ENCODE measurements at places on chromosomes 1 and 21.

DNA sequence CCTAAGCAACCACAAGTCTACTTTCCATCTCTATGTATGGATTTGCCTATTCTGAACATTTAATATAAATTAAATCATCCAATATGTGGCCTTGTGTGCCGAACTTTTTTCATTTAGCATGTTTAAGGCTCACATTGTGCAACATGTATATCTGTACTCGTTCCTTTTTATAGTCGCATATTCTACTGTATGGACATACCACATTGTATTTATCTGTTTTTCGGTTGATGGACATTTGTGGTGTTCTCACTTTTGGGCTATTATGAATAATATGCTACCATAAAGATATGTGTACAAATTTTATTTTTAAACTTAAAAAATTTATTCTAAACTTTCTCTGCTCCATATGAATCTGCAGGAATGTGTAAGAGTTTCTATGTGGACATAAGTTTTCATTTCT lies 13.0 kb downstream of the ZYG11A start:
- no peak for DNase-seq

DNA sequence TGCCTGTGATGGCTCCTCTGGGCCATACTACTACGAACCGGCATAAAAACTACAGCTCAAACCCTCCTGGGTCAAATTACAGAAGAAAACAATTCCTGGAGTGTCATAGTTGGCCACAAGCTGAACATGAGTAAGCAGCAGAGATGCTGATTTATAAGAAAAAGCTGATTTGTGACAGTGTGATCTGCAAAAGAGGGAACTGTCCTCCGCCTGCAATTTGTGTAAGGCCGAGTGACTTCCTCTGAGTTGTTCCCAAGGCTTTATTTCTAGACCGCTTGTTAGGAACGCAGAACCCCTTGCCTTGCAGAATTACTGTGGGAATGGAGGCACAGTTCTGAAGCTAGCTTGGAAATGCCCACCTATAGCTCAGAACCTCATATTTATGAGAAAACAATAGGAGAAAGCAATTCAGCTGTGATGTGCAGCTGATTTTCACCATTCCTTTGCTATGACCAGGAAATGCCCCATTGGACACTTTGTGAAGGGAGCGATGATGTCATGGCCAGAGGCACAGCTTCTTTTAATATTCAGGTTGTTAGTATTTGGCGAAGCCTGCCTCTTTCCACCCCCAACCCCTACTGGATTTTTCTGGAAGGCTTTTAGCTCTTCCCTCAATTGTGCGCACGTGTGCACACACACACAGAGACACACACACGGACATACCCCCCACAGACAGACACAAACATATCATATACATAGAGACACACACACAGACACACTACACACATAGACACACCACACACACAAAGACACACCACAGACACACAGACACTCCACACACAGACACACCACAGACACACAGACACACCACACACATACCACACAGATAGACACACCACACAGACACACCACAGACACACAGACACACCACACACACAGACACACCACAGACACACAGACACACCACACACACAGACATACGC lies 47.6 kb downstream of the IER5 start:
- DNase-seq = no peak

- DNase-seq = no peak
Observed at GRCh38 chr1:54795356-54795665, 5.8 kb downstream of the TTC22 start.

DNA sequence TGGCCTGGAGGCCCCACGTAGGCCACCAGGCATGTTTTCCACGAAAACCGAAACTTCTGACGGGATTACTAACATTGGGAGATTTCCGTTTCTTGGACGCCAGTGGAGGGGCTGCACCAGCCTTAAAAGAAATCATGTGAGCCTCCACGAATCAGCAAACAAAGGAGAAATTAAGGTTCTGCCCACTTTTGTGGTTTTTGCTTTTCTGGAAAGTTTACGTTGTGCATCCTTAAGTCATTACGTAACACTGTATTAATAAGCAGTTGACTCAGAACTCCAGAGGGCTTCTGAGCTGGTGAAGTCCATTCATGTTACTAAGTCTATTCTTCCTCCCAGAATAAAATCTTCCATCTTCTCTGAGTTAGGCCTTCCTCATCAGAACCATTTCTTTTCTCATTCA lies 168.5 kb downstream of the PSMG1 start:
- no peak for DNase-seq

DNA sequence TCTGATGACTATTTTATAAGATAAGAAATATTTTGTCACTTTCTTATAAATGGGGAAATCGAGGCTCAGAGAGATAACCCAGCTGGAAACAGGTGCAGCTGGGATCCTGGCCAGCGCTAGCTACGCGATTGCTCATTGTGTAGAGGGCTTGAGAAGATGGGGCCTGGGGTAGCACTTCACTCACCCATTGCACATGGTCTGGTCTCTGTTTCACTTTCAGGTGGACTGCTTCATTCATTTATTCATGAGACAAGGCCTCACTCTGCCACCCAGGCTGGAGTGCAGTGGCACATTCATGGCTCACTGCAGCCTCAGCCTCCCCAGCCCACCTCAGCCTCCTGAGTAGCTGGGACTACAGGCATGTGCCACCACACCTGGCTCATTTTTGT lies 23.8 kb downstream of the UBE4B start:
- DNase-seq = no peak

GRCh38 chr1:236689713-236690569 lies 3.6 kb downstream of the ACTN2 start:
- no peak for DNase-seq

GRCh38 chr1:221822591-221822990 lies 80.7 kb upstream of the DUSP10 start:
- no peak for DNase-seq

- DNase-seq = no peak
Observed at GRCh38 chr1:186152620-186153239, 222.3 kb downstream of the TPR start.

- peak; percentile 76 for DNase-seq
Observed at GRCh38 chr21:39125752-39126485, 57.3 kb downstream of the PSMG1 start.

DNA sequence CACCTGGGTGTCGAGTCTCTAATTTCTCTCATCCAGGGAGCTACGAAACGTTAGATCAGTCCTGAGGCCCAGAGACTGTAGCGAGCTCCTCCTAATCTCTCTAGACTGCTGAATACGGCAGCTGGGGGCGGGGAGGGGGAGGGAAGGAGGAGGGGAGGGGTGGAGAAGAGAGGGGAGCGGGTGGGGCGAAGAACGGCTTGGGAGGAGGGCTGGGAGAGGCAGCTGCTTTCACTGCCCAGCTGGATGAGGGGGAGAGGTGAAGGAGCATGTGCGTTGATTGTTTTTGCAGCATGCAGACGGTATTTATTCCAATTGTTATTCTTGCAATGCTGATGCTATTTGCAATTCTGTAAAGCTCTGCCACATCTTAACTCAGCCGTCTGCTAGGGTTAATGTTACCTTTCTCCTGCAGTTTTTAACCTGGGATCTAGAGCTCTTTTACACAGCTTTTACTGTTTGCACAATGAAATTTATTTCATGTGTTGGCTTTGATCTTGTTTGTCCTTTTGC lies 790 bp downstream of the DNAJC6 start:
- peak; percentile 98 for DNase-seq

DNA sequence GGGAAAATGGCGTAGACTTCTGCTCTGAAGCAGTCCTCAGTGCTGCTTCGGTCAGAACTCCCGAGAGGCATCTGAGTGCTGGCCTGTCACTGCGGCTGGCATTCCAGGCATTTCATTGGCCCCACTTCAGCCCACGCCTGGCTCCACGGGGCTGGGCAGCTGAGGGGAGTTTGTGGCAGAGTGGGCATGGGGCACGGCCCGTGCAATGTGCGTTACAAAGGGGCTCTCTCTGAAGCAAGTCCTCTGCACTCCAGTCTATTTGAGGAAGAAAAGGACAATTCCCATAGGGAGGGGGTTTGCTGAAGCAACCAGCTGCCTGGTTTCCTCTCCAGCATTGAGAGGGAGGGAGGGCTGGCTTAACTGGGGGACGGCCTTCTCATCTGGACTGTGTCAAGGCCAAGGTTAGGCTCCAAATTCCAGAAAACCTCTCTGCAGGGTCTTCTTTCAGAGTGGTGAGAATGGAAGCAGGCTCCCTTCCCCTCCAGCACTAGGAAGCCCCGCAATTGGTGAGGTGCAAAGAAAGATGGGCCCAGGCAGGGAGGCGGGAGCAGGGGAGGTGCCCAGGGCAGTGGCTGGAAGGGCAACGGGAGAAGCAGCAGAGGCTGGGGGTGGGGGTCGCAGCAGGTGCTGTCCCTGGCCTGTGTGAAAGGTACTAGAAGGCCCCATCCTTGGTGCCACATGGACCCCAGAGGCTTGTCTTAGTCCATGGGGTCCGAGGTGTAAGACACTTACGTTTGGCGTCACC lies 21.1 kb upstream of the GPR157 start:
- DNase-seq = no peak

GRCh38 chr1:225794954-225795353 lies 15.0 kb upstream of the EPHX1 start:
- no peak for DNase-seq

DNA sequence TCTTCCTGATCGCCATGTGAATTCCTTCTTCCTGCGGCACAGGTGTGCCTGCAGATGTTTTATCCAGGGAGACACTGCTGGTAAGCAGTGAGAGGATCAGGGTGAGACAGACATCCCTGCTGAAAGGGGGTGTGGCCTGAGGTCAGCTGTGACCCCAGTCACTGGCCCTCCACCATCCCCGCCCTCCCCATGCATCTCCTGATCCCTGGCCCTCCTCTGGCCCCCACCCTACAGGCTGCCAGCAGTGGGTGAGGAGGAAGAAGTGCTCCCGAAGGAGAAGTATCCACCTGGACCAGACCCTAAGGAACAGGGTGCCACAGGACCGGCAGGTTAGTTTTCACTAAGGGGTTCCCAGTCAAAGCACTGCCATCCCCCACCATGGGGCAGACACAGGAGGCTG lies 85.3 kb downstream of the GLIS1 start:
- no peak for DNase-seq

- DNase-seq = no peak
Observed at GRCh38 chr21:37036177-37036576, 29.7 kb downstream of the RIPPLY3 start.

DNA sequence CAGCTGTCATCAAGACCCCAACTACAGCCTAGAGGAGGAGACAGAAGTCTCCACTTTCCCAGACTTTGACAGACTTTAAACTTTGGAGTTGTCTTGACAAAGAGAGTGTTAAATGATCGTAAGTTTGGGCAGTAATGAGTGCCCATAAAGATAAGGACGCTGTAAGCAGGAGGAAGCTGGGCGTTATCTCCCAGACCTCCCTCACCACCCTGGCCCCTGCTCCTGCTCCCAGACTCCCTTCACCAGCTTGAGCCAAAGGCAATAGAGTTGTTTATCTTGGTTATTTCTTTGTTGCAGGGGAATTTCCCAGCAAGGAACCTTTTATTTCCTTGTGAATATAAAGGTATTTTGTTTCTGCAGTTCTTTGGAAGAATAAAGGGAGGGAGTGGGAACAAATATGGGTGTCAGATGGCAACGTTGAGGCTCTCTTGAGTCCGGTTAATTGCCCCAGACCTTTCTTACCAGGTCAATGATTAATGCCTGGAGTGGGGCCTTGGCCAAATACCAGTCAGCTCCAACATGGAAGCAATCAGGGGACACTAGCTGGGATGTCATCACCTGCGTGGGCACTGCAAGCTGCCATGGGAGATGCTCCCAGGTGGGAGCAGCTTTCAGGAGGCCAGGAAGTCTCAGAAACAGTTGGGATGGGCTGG lies 4.4 kb downstream of the PIGR start:
- no peak for DNase-seq

DNA sequence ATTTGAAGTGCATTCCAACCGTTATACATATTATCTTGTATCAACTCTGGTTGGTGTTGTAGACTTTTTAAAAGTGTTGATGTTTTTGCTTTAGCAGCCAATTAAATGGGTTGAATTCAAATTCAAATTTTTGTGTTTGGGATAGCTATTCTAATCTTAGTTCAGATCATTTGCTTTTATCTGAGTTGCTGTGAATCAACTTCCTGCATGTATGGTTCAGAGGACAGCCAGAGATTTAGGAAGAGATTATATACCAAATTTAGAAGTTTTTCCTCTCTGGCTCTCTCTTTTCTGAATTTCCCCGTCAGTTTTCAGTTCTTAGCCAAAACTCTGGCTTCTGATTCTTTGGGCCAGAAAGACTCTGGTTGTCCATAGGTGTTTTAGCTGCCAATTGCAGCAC lies 415.5 kb downstream of the NUF2 start:
- DNase-seq = no peak

DNA sequence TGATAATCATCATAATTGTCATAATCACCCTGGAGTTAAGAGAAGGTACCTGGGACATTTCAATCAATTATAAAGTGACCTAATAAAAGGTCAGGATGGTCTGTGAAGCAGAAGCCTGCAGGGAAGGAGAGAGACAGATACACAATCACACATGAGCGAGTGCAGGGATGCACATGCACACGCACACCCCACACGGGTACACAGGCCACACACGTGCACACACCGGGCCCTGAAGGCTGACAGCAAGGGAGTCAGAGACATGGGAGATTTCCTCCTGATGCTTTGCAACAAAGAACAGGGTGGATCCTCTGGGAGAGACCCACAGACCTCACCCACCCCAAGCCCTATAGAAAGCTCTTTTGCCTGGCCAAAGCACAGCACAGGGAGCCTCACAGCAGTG lies 82.3 kb upstream of the ZC3H12A start:
- no peak for DNase-seq

- peak; percentile 97 for DNase-seq
Observed at GRCh38 chr1:158179301-158180041, 1.2 kb upstream of the CD1D start.

GRCh38 chr1:151593730-151594129 lies 18.1 kb upstream of the SNX27 start:
- DNase-seq = peak; percentile 47

DNA sequence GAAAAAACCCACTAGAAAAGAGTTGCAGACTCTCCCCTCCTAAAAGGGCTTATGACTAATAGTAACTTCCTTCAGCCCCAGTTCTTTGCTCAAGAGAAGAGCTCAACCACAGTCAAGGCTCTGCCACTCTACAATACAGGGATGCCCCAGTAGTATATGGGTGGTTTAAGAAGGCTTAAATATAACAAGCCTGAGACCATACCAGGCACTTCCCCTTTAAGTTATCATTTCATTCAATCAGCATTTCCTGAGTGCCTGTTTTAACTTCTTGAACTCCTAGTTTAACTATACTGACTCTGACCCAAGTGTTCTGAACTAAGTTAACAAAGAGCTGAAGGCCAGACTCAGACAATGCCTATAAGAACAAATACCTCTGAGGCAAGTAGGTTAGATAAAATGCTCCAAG lies 19.8 kb downstream of the PRPF38A start:
- no peak for DNase-seq

DNA sequence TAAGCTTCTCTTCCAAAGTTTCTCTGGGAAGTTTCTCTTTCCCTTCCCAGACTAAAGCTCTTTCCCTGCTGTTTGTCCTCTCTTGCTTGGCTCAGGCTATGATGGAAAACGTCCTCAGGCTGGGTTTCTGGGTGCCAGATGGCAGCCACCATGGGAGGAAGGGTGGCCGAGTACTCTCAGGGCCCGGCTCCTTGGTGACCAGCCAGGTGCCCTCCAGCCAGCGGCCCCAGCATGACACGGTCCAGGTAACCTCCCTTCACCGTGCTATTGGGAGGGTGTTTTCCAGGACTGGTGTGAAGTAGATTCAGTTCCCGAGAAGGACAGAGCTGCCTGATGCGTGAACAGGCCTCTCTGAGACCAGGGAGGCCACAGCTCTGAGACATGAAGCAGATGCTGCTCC lies 60.3 kb downstream of the KIF26B start:
- no peak for DNase-seq

All from NCI-H82 (cell line).